ENCODE measurements at places on chromosomes 12 and 14.

- no peak for DNase-seq
Measured at GRCh38 chr14:84520711-84521338, 1009.1 kb upstream of the FLRT2 start.

- DNase-seq, result no peak
Measured at GRCh38 chr14:88352698-88353097, 29.6 kb upstream of the KCNK10 start.

DNA sequence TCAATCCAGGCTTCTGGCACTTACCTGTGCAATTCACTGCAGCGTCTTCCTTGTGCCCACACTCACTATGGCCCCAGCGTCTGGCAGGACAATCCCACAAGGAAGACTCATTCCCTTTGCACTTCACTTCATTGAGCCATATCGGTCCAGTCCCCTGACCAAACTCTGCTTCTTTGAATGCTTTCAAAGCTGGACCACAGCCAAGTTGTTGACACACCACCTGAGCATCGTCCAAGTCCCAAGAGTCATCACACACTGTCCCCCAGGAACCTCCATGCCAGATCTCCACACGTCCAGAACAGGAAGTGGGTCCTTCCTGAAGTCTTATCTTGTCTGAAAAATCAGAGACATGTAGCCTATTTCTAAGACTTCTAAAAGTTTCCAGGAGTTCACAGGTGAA lies 20.2 kb downstream of the CD163 start:
- no peak for DNase-seq

DNA sequence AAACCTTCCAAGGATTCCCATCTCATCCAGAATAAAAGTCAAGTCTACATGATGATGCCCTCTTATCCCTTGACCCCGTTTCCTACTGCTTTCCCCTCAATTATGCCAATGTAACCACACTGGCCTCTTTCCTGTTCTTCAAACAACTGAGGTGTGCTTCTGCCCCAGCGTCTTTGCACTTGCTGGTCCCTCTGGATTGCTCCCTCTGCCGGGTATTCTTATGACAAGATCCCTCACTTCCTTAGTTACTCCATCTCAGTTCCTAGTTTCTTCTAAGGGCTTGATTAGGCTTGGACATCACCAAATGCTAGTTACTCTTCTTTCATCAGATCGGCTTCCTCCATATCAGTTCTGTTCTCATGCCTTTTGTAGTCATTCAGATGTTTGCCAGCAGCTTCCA lies 32.7 kb upstream of the PELI2 start:
- DNase-seq, result no peak

DNA sequence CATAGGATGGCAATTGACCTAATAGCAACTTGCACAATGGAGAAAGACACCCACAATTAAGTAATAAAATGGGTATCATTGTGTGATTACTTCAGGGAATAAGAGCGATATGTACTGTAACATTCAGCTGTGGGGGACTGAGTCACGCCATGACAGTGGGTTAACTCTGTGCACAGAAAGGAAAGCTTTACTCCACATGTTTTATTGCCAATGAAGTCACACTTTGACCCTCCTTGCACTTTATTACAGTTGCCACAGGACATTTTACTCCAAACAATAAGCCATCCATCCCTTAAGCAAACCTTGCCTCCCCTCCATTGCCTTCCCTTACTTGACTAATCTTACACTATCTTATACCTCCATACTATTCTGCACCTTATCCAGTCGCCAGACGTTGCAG lies 403.1 kb downstream of the VRK1 start:
- DNase-seq, result no peak

DNA sequence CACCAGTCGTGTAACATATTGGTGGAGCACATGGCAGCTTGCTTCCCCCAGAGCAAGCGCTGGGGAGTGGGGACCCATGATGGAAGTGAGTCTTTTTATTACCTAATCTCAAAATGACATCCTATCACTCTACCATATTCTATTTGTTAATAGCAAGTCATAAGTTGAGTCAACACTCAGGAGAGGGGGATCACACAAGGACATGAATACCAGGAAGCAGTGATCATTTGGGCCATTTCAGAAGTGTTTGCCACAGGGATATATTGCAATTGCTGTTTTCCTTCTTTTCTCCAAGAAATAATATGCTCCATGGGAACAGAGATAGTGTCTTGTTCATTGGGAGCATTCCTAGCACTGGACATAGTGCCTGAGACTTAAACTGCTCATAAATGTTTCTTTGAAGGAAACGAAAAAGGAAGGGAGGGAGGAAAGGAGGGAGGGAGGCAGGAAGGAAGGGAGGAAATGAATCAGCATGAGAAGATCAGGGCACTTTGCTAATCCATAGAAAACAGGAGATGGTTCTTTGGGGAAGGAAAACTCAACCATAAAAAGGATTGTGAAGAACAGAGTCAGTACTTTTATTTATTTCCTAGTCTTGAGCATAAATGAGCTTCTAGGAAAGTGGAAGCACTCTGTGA lies 39.2 kb upstream of the EEA1 start:
- DNase-seq, result no peak

DNA sequence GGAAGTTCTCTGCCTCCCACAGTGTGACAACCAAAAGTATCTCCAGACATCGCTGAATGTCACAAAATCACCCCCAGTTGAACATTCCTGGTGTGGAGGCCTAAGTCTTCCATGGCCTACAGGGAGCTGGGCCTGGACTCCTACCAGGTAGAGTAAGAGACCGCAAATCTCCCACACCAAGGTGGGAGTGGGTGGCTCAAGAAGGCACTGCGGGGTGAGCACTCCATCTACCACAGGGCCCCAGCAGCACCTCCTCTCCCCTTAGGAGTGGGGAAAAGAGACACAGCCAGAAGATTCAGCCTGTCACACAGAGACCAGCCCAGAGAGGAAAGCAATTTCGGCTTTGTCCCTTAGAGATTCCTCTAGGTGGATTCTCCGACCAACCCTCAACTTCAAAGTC lies 25.5 kb downstream of the LRTM2 start:
- no peak for DNase-seq

DNA sequence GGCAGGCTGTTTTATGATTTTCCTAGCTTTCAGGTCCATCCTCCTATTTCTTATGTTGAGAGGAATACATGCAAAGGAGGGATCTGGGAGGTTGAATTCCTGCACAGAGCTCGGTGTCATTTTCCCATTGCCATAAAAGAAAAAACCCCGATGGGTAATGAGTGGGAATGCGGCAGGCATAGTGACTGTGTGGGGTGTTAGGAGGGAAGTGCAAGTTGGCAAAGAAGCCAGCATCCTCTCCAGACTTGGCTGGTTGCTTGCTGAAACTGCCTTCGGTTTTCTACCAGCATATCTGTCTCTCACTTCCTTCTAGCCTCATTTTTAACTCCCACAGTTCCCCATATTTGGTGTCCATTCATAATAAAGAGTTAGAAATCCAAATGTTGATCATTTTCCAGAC lies 1046.1 kb downstream of the SLC6A15 start:
- DNase-seq, result no peak

DNA sequence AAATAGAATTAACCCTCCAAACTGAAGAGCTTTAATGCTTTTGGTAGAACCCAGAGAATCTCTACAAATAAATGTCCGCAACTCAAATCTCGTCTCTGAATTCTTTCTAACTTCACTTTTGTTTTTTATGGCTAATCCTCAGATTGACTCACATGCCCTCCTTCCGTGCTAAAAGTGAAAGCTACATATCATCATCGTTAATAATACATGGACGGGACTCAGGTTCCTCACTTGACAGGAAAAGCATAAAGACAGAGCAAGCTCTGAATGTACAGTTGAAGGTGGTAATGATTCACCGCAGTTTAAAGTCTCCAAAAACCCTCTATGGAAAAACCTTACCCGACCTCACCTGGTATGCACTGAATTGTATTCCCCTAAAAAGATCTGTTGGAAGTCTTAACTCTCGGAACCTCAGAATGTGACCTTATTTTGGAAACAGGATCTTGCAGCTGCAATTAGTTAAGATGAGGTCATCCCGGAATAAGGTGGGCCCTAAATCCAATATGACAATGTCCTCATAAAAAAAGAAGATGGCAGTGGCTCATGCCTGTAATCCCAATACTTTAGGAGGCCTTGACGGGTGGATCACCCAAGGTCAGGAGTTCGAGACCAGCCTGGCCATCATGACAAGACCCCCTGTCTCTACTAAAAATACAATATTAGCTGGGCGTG lies 147.4 kb upstream of the FOXN3 start:
- no peak for DNase-seq

DNA sequence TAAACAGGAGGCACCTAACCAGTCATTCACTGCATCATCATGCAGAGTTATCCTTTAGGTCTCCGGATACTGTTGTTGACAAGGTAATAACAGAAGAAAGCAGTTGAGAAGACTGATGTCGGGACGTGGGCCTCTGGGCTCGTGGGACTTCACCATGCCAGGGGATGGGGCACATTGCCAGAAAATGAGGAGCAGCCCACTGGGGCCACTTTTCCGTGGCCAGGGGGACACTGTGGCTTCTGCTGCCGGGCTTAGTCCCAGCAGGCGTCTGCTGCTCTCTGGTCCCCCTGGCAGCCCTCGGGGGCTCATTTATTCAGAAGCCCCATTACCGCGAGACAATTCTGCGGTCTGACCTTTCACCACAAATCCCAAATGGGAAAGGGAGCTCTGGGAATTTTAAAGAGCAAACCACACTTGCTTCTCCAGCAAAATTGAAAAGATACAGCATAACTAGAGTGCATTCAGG lies 201.2 kb downstream of the DAD1 start:
- no peak for DNase-seq

- DNase-seq, result no peak
Measured at GRCh38 chr12:13130981-13131380, 27.5 kb upstream of the GSG1 start.

DNA sequence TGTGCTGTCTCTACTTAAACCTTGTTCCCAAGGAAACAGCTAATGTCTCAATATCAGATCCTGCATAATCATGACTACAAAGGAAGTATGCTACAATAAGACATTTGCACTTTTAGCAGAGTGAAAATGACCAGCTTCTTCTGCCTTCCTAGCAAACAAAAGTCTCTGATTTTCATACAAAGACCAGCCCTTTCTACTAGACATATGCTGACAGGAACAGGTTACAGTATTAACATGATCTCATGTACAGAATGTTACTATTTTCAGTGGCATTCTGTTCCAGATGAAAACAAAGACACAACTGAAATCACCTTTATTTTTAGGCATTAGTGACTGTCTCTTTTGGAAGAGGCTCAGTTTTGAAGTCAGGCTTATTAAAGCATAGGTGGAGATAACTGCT lies 228.6 kb downstream of the MED13L start:
- DNase-seq, result no peak

GRCh38 chr12:72010356-72010755 lies 71.7 kb downstream of the TPH2 start:
- DNase-seq, result no peak

- DNase-seq, result no peak
Measured at GRCh38 chr14:76777721-76778120, 16.5 kb downstream of the VASH1 start.

DNA sequence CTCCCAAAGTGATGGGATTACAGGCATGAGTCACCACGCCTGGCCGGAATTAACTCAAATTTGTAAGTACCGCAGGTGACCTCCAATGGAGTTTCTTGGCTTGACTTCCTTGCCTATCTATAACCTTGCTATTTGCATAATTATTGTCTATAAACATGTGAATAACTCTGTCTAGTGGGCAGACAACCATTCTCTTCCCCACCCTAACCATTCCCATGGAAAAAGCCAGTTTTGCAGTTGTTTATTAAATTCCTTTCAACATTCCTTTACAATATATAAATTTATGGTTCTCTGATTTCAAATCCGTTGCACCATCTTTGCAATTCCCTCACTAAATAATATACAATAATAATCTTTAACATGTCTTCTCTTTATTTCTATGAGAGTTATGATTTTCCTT lies 61.0 kb upstream of the ZDHHC17 start:
- DNase-seq, result no peak

- DNase-seq, result no peak
Measured at GRCh38 chr12:74725154-74725553, 187.5 kb downstream of the ATXN7L3B start.

- no peak for DNase-seq
Measured at GRCh38 chr12:114480337-114481199, 74.6 kb upstream of the TBX5 start.

- DNase-seq, result no peak
Measured at GRCh38 chr14:92573761-92574498, 60.3 kb downstream of the RIN3 start.

DNA sequence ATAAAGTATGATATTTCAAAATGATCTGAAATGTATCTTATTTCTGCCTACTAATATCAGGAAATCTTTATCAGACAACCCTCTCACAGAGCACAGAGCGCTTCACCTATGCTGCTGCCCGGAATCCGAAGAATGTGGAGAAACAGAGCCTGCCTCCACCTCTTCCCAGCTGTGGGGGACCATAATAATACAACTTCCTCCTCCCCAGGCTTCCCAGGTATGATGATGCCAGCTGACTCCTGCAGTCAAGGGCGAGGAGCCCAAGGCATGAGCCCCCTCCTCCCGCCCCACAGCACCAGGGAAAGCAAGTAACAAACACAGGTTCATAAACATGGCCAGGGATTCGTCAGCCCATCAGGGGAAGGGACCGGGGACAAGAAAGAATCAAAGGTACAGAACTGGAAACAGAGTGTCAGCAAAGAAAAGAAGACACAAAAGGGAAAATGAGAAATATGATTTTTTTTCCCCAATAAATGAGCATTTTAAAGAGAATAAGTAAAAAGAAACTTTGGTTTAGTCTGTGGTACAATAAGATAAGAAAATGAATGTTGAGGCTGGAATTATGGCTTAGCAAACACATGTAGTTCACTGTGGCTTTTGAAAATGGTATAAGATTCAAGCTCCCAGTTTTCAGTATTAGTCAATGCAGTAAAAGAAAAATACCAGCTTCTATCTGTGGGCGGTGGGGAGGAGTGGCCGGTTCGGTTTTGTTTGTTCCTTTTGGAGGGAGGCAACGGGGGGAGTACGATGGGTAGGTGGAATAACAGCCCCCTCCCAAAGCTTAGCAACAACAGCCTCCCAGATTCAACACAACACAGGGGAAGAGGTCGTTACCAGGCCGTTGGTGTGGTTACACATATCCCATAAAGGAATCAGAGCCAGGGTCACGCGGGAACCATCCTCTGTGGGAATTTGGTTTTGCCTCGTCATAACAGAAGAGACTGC lies 68.3 kb downstream of the SETD3 start:
- DNase-seq, result no peak

DNA sequence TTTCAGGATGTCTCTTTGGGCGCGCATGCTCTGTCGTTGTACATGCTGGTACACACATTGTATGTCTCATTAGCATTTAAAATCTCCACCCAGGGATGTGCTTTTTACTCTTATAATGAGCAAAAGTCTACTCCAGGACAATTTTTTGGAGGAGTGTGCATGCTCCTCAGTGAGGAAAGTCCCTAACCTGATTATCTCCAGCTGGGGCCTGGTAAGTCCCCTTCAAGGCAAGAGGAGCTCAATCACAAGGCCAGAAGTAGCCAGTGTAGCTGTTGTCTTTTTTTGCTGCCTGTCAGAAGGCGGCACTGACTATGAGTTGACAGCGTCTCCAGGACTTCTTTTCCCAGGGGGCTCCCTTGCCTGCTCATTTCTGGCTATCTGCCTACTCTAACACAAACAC lies 218.3 kb upstream of the CNTN1 start:
- DNase-seq, result no peak

- DNase-seq, result peak; percentile 81
Measured at GRCh38 chr12:46546634-46547273, 174.2 kb upstream of the SLC38A2 start.

All from T-helper 1 cell (primary cell).